Hematopoietic multipotent progenitor cell treated with erythropoietin and hydrocortisone succinate and interleukin-3 and kit ligand, for 17 days (in vitro differentiated cells): ENCODE measurements at places on chromosomes 13 and 19.

DNA sequence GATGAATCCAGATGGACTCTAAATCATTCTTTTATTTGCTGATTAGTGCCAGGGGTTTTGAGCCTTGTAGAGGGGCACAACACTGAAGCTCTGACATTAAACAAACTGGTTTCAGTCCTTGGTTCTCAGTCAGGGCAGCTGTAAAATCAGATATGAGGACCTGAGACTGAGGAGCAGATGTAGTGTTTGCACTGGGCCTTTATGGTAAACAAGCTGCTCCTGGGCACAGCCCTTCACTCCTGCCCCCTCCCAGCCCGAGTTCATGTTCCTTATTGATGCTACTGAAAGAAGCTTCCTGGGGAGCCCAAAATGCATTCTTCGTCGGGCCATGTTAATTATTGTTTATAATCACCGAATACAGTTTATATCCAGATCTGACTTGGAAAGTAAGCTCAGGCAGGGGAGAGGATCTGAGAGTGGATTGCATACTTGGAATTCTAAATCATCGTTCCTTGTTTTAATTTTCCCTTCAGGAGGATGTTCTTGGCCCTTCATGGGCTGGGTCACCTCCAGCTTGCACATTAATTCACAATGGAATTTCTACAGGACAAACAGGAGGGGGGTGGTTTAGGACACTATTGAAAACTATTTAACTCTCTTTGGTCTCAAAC lies 213.5 kb downstream of the FGF9 start:
- no peak for DNase-seq

DNA sequence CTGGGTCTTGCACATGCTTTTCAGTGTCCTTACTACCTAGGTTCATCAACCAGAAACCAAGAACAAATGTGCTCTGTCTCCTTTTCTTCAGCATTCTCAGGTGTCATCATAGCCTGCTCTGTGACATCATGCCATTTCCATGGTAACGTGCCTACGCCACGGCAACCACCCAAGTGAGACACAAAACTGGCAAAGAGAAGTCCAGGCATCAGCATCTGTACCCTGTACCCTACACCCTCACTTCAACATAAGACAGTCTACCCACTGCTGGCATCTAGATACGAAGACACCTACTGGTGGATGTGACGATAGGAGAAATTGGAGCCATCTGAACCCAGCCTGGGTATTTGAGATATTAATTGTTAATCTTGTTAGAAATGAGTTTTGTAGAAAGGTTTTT lies 13.3 kb downstream of the ZC3H4 start:
- DNase-seq: peak; percentile 38

- no peak for DNase-seq
These were observed 85.1 kb downstream of the TNFRSF19 start for GRCh38 chr13:23655321-23655720.

GRCh38 chr13:64817691-64818090 lies 2412.4 kb downstream of the PCDH9 start:
- no peak for DNase-seq

DNA sequence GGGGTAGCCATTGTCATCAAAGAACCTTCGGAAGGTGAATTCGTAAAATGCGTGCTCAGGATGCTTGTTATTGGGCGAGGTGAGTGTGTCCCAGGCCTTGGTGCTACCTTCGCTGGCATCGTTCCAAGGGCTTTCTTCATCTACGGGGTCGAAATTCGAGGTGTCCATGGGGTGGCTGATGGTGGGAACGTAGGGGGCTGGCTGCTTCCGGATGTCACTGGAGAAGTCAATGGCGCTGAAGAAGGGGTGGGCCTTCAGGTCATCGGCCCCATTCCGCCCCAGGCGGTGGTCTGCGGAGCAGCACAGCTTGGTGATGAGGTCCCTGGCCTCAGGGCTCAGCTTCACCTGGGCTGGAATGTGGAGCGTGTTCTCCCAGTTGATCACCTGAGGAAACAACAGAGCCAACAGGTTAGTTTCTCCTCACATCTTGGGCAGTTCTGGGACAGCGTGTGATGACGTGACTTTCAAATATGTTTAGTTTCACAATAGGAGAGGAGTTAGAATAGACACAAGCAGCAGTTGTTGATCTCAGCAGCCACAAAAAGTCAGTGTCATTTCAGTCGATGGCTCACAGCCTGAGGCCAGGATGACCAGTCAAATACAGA lies 72.5 kb upstream of the XPO4 start:
- no peak for DNase-seq

DNA sequence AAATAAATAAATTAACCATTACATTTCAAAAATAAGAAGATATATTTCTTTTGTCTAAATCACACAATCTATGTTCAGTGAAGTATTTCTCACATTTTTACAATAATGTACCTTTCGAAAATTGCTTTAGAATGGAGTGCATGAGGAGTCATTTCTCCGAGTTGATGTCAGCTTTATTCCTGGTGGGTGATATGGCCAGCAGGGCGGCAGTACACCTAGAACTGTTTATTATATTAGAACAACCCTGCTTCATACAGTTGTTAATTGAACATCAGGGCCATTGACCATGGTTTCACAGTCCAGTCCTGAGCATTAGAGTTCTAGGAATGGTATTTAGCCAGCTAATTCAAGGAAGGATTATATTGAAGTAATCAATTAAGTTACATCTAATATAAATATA lies 696.3 kb upstream of the SLC10A2 start:
- no peak for DNase-seq

DNA sequence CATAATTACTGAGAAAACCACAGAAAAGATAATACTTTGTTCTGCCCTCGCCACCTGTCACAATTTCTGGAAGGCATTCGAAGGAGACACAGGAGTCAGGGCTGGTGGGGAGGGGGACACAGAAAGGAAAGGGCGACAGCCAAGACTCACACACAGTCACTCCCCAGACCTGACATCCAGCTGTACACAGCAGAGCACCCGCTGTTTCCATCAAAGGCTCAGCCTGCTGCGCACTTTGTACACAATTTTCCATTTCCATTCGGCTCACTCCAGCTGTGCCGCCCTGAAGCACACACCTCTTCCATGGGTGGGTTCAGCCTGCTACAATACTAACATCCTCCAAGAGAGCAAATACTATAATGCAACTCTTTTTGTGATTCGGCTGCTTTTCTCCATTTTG lies 38.0 kb downstream of the STK24 start:
- DNase-seq: no peak

DNA sequence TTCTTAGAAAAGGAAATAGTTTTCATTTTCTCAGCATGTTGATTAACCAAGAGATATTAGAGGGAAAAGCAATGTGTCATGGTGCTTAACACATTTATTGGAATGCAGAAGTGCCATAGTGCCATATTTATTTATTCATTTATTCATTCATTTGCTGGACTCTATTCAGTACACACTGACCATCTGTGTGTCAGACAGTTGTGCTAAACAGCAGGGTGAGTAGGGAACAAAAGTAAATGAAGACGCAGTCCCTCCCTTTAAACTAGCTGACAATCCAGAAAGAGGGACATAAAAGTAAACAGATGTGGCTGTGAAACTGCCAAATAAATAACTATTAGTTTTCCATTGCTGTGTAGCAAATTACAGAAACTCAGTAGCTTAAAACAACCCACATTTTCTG lies 323.7 kb downstream of the MTUS2 start:
- no peak for DNase-seq

GRCh38 chr19:54189735-54190502 lies 539 bp upstream of the MBOAT7 start:
- DNase-seq: peak; percentile 100

GRCh38 chr19:9901642-9902041 lies 34.7 kb downstream of the OLFM2 start:
- no peak for DNase-seq

DNA sequence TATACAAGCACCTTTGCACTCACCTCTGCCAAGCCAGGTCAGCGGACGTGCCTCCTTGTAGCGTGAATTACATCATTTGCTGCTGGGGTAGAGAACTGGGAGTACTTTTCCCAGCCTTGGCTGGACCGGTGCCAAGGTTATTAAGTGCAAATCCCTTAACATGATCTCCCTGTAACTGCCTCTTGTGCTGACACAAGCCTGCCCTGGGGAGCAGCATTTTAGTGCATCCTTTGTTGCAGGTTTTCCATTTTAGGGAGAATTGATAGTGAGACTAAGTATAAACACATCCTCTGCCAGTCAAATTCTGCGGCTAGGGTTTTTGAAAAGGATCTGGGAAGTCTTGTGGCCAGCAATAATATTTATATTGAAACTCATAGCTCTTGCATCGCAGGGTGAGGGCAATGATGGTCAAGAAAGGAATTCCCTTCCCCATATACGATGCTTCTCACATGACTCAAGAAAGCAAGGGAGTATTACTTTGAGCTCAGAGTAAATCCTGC lies 32.7 kb upstream of the DCLK1 start:
- no peak for DNase-seq

DNA sequence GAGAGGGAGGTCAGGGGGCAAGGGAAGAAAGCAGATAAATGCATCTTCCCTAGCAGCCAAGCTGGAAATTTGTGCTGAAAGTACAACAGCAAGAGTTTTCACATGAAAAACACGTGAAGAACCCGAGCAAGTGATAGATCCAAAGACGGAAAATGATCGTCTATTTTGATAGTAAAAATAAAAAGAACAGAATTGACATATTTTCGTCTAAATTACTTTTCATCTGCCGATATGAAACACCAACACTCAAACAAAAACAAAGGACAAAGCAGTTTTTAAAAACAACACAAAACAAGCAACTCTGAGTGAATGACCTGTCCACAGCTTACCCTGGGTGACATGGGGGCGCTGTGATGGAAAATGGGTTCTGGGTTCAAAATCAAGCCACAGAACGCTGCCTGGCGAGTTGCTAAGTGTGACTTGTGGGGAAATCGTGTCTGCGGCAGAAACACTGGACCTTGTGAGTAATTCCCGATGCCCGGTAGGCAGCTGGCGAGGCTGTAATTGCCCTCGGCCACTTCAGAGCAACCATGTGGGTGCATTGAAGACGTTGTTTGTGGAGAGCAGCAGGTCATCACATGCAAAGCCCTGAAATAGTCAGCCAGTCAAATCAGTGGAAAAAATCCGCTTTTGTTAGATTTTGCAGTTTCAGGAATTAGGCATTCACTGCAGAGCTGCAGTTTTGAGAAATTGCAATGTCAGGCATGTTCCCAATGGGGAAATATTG lies 7.4 kb downstream of the SOX1 start:
- no peak for DNase-seq

- no peak for DNase-seq
These were observed 2.1 kb upstream of the ADPRHL1 start for GRCh38 chr13:113455384-113455783.

GRCh38 chr19:913080-913748 lies at the start of gene R3HDM4:
Gene R3HDM4 (minus strand): TSS chr19:913219. CDS start chr19:913157, 62 bp downstream.
- peak; percentile 80 for DNase-seq

DNA sequence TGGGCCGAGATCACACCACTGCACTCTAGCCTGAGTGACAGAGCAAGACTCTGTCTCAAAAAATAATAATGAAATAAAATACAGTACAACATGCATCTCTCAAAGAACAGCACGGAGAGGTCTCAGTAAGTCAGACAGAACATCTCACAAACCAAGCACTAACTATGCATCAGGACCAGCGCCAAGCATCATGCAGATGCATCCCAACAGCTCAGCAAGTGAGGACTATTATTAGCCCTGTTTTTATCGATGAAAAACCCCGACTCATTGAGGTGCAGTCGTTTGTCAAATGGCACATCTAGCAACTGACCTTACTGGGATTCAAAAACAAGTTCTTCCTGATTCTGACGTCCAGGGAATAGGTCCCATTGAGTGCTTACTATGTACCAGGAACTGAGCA lies 3.8 kb downstream of the C19orf47 start:
- DNase-seq: no peak

- no peak for DNase-seq
These were observed 158.0 kb downstream of the DLEU7 start for GRCh38 chr13:50685491-50685890.

DNA sequence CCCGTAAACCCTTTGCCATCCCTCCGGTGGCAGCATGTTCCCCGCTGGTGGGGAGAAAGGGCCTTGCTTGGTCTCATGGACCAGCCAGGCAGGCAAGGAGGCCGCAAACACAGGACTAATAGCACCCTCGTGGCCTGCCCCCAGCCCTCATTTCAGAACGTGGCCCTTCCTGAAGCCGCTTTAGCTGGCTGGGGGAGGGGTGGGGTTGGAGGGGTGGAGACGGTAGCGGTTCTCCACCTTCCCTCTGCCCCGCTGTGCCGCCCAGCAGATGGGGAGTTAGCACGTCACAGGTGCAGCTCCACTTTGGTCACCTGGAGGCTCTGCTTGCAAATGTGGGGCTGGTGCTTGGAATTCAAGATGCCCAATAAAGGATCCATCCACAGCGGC lies 59.3 kb upstream of the URI1 start:
- no peak for DNase-seq

DNA sequence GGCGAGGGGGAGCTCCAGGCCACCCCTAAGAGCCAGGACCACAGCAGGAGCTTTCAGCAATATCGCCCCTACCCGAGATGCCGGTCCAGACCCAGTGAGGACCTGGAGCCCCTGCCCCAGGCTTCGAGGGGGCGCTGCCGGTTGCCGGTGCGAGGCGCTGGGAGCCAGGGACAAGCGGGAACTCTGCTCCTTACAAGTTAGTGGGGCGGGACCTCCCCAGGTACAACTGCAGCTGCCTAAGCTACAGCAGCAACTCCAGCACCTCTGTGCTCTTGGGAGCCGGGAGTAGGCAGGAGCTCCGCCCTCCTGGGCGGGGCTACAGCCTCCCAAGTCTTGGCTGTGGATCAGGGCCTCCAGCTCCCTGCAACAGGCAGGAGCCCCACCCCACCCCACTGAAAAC lies 15.2 kb upstream of the TSC22D1 start:
- DNase-seq: no peak

DNA sequence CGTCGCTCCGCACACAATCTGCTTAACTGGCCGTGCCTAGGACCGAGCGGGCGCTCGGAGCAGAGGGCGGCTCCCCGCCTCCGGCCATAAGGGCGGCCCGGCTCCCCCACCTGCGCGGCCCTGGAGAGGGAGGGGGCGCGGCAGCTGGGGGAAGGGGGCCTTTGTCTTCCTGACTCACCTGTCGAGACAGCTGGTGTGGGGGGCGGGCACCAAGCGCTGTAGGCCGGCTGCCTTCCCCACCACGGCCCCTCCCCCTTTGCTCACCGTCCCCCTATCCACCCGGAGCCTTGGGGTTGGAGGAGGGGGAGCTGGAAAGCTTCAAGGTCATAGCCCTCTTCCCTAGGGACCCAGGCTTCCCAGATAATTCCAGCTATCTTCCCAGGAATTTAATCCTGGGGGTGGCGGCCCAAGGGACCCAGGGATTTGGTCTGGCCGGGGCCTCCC lies 1.2 kb downstream of the VASP start:
- no peak for DNase-seq

- no peak for DNase-seq
These were observed 24.9 kb upstream of the ARHGEF7 start for GRCh38 chr13:111090169-111090568.

GRCh38 chr19:43504426-43505185 lies at the start of gene PHLDB3:
Gene PHLDB3 (minus strand): TSS chr19:43504746. CDS start chr19:43504118, 628 bp downstream.
- DNase-seq: no peak
